Stimulated activated CD4-positive, alpha-beta T cell treated with anti-CD3 and anti-CD28 coated beads, TNF-alpha, amount 100 ng/mL, for 1 hour (primary cell): ENCODE measurements at places on chromosomes 4 and X.

GRCh38 chr4:146124023-146124680 lies 51.4 kb upstream of the LSM6 start:
- no peak for DNase-seq

GRCh38 chr4:82688091-82688795 lies 110.4 kb downstream of the SCD5 start:
- DNase-seq = no peak

GRCh38 chr4:47145630-47146029 lies 114.3 kb downstream of the GABRB1 start:
- no peak for DNase-seq

DNA sequence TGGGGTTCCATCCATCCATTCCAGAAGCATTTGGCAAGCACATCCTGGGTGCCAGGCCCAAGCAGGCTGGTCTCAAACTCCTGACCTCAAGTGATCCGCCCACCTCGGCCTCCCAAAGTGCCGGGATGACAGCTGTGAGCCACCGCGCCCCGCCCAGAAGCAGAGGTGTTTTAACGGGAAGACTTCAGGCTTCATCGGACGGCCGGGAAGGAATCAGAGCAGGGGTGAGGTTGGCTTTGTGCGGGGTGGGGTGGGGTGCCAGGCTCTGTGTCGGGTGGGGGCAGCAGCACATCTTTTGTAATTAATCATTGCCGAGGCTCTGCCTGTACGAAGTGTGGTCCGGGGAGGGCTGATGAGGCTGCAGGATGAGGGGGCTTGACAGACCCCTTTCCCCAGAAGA lies 5.1 kb upstream of the SLC25A6 start:
- no peak for DNase-seq

GRCh38 chrX:117680286-117680685 lies 436.3 kb downstream of the KLHL13 start:
- DNase-seq = no peak

DNA sequence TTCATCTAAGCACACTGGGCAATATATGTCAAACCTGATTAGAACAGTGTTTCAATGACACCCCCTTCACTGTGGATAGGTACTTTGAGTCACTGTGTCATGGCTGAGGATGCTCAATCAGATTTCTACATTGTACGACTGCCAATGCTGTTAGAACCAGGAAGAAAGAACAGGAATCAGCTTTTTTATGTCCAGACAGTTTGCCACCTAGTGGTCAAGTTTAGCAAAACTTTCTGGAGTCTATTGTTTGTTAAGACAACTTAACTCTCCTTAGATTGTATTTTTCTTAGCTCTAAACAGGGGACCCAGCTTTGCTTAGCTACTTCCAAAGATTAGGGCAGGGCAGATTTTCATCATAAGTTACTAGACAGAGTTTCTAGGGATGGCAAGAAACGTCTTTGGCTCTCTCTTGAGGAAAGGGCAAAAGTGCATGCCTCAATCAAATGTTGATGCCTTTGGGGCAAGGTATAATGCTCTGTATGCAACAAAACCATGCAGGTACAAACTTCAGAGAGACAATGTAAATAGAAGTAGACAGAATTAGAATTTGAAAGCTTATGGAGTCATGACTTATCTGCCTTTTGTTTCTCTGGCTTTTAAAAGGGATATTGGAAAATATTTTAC lies 40.5 kb upstream of the BMP3 start:
- no peak for DNase-seq

GRCh38 chrX:2967998-2968909 lies 38.1 kb upstream of the ARSH start:
- DNase-seq = no peak

DNA sequence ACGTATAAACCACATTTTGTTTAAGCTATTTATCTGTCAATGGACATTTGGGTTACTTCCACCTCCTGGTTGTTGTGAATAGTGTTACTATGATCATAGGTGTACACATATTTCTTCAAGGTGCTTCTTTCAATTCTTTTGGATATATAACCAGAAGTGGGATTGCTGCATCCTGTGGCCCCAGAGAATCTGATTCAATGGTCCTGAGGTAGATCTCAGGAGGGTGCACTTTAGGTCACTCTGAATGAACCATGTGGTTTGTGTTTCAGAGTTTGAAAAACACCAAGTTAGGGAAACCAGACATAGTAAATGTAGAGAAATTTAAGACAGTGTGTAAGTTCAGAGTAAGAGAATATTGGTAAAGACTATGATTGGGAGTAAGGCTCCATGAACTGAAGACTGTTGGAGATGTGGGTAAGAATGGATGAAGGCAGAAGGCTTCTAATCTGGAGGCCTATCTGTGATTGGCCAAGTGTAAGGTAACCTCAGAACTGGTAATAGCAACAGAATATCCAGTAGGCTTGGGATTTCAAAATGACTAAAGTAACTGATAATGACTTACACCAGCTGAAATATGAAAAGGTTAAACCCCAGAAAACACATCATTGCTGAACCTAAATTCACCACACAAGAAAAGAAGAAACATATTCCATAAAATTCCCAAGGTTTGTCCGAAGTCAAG lies 236.9 kb downstream of the CAMK2D start:
- no peak for DNase-seq
